ENCODE measurements at places on chromosomes 12 and 14.
A peak's percentile ranks its signal among the peaks of the same experiment; 100 is the strongest.

- no peak for DNase-seq
Observed at GRCh38 chr14:63562405-63562804, 19.2 kb upstream of the PPP2R5E start.

DNA sequence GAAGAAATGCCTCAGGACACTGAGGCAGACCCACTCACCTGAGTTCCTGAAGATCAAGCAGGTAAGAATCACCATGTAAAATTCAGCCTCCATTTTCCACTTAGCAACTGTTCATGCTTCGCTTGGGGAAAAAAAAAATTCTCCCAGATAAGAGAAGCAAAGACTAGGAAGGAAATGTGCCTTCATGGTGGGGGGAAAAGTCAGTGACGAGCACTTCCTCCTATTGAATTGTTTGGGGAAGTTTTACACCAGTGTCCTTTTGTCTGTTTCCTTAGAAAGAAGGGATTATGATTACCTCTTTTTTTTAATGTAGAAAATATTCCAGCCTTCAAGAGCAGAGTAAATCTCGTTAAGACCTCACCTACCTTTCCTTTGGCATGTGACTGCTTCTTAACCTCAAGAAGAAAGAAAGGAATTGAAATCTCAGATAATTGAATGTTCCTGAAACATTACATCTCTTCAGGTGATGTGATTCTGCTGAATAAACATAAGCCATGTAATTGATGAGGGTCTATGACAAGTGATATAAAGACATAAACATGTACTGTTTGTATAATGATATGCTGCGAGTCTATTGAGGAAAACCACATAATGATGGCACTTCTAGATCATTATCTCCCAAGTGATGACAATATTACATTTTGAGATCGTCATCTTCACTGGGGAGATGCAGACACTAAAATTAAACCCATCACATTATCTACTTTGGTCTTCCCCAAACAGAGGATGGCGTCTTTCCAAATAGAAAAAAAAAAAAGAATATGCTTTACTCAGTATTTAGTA lies at the start of gene PTPRB:
TSS of gene PTPRB (minus strand) at position 127 of the 783 bp plus-strand sequence. CDS start at position 93, 34 bp downstream.
- no peak for DNase-seq

- DNase-seq: no peak
Observed at GRCh38 chr12:122820838-122821271, 14.4 kb upstream of the HIP1R start.

- no peak for DNase-seq
Observed at GRCh38 chr12:118402251-118402650, 25.9 kb downstream of the SUDS3 start.

GRCh38 chr14:76929927-76930326 lies 98.6 kb downstream of the IRF2BPL start:
- DNase-seq: peak; percentile 47

- DNase-seq: no peak
Observed at GRCh38 chr12:12476857-12477531, 85.7 kb downstream of the DUSP16 start.
